ENCODE measurements at places on chromosomes 4 and X. TPM values are rescaled to one million over a fixed set of nuclear protein-coding genes. Genes with fewer than 3 reads are reported as not detected.

- H3K36me3 ChIP-seq, result no peaks in the 10 kb centered on the region
- no peak overlapping the region for H3K4me3 ChIP-seq
- no peak overlapping the region for H3K27ac ChIP-seq
- H3K27me3 ChIP-seq, result no peaks in the 10 kb centered on the region
- DNase-seq, result no peak
These were observed 406.5 kb downstream of the RPA4 start for GRCh38 chrX:97290199-97290598.

GRCh38 chr4:168751263-168752225 lies 254.7 kb downstream of the PALLD start:
- no peak overlapping the region for H3K27ac ChIP-seq
- no peaks in the 10 kb centered on the region for H3K36me3 ChIP-seq
- no peaks in the 10 kb centered on the region for H3K27me3 ChIP-seq
- no peaks in the 10 kb centered on the region for H3K4me1 ChIP-seq
- no peak overlapping the region for H3K4me3 ChIP-seq

GRCh38 chr4:168757500-168757899 lies 252.6 kb downstream of the CBR4 start:
- no peak for DNase-seq
- no peaks in the 10 kb centered on the region for H3K36me3 ChIP-seq
- H3K4me3 ChIP-seq, result no peak overlapping the region
- no peaks in the 10 kb centered on the region for H3K4me1 ChIP-seq
- H3K27me3 ChIP-seq, result no peaks in the 10 kb centered on the region

GRCh38 chrX:19019996-19020395 lies 36.1 kb upstream of the PHKA2 start:
- no peak overlapping the region for H3K4me3 ChIP-seq

GRCh38 chr4:89166971-89167475 lies 55.7 kb downstream of the TIGD2 start:
- no peaks in the 10 kb centered on the region for H3K4me1 ChIP-seq
- H3K4me3 ChIP-seq, result no peak overlapping the region
- H3K36me3 ChIP-seq, result no peaks in the 10 kb centered on the region
- DNase-seq, result no peak
- H3K27me3 ChIP-seq, result no peaks in the 10 kb centered on the region
- H3K27ac ChIP-seq, result no peak overlapping the region

GRCh38 chr4:100949350-100949935 lies 397.9 kb downstream of the PPP3CA start:
- no peak overlapping the region for H3K27ac ChIP-seq
- no peak overlapping the region for H3K4me3 ChIP-seq
- no peaks in the 10 kb centered on the region for H3K27me3 ChIP-seq
- no peaks in the 10 kb centered on the region for H3K4me1 ChIP-seq
- H3K36me3 ChIP-seq, result no peaks in the 10 kb centered on the region

DNA sequence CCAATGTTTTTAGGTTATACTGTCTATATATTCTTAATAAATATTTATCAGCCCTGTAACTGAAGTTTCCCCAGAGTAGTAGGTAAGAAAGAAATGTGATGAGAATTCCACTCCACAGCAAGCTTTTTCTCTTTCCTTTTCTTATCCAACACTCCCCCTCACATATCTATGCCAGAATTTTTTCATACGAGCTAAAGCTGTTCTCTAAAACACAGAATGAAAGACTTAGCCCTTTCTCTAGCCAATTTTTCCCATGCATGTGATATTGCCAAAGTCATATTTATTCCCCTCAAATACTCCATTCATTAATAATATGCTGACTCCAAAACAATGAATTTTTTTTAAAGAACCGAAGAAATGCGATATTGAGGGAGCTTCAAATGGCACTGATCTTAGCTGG lies 32.3 kb downstream of the VEGFC start:
- H3K4me1 ChIP-seq, result no peaks in the 10 kb centered on the region
- no peak for DNase-seq
- no peak overlapping the region for H3K4me3 ChIP-seq
- H3K27me3 ChIP-seq, result no peaks in the 10 kb centered on the region

The MAD2L1 gene
- 1.5 TPM for total RNA-seq

The RENBP gene
- 13.1 TPM for total RNA-seq

The CFAP47 gene
- total RNA-seq, result 0.09 TPM
